ENCODE measurements at places on chromosomes 4 and X.

GRCh38 chrX:68827848-68828624 is 785 bp upstream of the EFNB1 start:
- DNase-seq: peak; percentile 81

GRCh38 chrX:73215246-73215645 is 595 bp upstream of the NAP1L2 start:
- no peak for DNase-seq

- DNase-seq: no peak
Observed at GRCh38 chr4:11343536-11343935, 85.2 kb downstream of the HS3ST1 start.

DNA sequence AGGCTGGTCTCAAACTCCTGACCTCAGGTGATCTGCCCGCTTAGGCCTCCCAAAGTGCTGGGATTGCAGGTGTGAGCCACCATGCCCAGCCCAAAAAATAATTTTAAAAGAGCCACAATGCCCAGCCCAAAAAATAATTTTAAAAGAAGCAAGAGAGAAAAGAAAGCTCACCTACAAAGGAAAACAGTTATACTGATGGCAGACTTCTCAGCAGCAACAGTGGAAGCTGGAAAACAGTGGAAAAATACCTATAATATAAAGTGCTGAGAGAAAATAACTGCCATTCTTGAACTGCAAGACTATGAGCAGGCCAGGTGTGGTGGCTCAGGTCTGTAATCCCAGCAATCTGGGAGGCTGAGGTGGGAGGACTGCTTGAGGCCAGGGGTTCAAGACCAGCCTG is 13.3 kb upstream of the HMGB2 start:
- no peak for DNase-seq

- no peak for DNase-seq
Observed at GRCh38 chrX:88883200-88883599, 136.2 kb downstream of the CPXCR1 start.

DNA sequence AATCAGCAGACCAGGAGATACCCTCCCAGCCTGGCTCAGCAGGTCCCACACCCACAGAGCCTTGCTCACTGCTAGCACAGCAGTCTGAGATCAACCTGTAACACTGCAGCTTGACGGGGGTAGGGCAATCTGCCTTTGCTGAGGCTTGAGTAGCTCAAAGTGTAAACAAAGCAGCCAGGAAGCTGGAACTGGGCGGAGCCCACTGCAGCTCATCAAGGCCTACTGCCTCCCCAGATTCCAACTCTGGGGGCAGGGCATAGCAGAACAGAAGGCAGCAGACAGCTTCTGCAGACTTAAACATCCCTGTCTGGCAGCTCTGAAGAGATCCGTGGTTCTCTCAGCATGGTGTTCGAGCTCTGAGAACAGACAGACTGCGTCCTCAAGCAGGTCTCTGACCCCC is 15.1 kb upstream of the GABRA2 start:
- no peak for DNase-seq

GRCh38 chrX:37986893-37987292 is 19.5 kb upstream of the SYTL5 start:
- DNase-seq: no peak

DNA sequence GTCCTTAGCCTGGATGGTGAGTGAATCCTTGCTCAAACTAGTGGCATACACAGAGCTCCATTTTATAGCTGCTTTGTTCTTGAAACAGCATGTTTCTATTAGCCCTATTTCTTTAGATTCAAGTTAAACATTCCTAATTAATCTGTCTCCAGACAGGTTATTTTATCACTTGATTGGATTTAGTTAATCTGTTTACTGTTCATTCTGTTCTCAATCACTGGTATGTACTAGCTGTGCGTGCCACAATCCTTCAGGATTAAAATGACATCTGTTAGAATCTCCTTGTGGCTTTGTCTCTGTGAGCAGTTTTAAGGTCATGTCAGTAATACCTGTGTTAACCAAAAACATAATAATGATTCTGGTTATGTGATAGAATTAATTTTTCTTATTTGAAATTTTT is 36.5 kb downstream of the PTPN13 start:
- DNase-seq: no peak

GRCh38 chrX:41119803-41120202 is 34.6 kb downstream of the USP9X start:
- no peak for DNase-seq

GRCh38 chr4:15410750-15411149 is 17.1 kb upstream of the C1QTNF7 start:
- DNase-seq: no peak

DNA sequence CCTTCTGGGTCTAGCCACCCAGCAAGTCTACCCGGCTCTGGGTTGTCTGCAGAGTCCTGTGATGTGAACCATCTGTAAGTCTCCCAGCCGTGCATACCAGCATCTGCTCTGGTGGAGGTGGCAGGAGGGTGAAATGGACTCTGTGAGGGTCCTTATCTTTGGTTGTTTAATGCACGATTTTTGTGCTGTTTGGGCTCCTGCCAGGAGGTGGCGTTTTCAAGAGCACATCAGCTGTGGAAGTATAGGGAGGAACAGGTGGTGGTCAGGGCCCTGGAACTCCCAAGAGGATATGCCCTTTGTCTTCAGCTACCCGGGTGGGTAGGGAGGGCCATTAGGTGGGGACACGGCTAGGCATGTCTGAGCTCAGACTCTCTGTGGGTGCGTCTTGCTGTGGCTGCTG is 66.5 kb upstream of the ZFP42 start:
- no peak for DNase-seq

GRCh38 chrX:43815209-43815608 is 67.0 kb downstream of the MAOB start:
- DNase-seq: no peak

- DNase-seq: no peak
Observed at GRCh38 chr4:165788686-165789463, 84.2 kb upstream of the TLL1 start.

- no peak for DNase-seq
Observed at GRCh38 chr4:138927072-138927471, 88.5 kb upstream of the NOCT start.

- DNase-seq: no peak
Observed at GRCh38 chr4:16292585-16292984, 66.3 kb upstream of the TAPT1 start.

GRCh38 chr4:140609548-140610425 is 41.0 kb upstream of the UCP1 start:
- DNase-seq: no peak

GRCh38 chr4:47010347-47010911 is 17.0 kb upstream of the GABRA4 start:
- no peak for DNase-seq
